ENCODE measurements at places on chromosomes 3 and 15.

DNA sequence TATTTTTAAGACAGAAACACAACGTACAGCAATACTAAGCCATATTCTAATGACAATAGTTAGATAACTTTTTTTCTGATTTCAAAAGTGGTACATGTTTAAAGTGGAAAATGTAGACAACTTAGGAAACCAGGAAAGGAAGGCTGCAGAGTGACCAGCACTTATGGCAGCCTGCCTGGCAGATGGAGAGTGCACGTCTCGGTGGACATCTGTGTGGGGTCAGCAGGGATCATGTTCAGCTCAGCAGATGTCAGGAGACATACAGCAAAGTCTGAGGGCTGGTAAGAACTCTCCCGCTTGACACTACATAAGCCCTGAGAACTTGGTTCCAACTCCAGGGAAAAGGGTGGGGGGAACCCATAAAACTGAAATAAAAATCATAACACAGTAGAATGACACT is 128.6 kb upstream of the ADPGK start:
- DNase-seq = no peak

DNA sequence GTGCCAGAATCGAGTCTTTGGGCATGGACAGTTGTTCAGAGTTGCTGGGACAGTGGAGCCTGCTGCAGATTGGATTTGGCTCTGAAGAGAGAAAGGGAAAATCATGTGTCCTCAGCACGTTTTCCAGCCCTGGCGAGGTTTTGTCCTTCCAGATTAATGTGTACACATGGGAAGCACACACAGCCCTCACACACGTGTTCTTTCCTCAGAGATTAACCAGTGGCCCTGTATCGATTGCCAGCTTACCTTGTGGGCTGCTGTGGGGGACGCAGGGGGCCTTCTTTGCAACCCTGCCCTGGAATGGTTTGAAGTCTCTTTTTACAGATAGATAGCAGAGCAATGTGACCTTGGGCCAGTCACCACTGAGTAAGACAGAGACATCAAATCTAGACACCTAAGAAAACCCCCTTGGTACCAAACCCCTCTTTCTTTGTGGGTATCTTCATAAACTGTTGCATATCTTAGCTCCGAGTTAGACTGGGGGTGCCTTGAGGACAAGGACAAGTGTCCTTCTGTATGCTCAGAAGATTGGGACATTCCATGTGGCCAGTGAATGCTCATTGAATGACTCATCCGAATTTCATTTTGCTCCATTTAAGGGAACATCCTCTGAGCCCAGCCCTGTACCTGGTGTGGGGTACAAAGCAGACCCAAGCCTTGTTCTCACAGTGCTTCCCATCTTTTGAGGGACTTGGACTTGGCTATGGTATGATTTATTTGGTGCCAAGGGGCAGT is 48.0 kb downstream of the SMAD6 start:
- DNase-seq = no peak

DNA sequence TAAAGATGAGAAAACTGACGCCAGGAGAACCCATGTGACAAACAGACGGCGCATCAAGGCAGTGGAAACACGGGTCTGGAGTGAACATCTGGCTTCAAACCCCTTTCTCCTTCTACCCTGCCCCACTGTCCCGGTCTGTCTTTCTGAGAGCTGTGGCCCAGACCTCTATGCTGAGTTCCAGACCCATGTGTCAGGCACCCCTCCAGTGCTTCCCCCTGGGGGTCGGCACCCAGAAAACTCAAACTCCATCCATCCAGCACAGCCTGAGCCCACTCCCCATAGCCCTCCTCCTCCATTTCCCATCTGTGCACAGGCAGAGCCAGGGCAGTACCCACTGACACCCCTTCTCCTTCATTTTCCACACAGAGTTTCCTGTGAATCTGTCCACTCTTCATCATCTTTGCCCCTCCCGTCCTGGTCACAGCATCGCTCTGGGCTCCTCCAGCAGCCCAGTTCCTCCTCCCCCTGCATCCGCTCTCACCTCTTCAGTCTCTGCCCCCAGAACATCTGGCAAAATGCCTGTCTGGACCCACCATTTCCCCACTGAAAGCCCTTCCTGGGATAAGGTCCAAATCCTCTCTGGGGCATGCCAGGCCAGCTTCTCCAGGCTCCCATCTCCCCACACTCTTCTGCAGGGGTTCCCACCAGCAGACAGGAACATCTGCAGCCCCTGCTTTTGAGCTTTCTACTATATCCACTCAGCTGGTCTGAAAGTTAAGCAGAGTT is 2.9 kb downstream of the FAM240A start:
- no peak for DNase-seq

DNA sequence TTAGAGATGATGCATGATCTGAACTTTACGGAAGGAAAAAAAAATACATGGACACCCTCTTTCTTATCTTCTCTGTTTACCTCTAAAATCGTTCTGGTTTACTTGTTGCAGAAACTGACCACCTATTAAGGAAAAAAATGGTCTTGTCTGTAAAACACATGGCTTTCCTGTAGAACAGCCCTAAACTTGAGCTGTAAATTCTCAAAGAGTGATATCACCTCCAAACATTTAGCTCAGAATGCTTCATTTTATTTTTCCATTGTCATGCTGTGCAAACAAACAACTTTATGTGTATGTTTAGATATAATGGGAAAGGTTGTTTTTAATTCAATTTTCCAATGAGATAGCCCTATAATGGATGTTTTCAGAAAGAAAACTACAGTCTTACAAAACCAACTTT is 237.4 kb upstream of the NR2F2 start:
- DNase-seq = no peak

DNA sequence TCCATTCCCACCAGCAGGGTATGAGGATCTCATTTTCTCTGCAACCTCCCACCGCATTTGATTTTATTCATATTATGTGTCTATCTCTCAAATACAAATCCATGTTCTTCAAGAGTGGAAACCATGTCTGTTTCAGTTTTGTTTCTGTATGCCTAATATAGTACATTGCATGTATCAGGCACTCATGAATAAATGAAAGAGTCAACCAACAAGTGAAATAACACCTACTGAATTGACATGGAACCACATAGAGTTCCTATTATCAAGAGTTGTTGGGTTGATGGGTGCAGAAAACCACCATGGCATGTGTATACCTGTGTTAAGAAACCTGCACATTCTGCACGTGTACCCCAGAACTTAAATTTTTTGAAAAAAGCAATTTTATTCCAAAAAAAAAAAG is 466.8 kb downstream of the LPP start:
- DNase-seq = no peak

DNA sequence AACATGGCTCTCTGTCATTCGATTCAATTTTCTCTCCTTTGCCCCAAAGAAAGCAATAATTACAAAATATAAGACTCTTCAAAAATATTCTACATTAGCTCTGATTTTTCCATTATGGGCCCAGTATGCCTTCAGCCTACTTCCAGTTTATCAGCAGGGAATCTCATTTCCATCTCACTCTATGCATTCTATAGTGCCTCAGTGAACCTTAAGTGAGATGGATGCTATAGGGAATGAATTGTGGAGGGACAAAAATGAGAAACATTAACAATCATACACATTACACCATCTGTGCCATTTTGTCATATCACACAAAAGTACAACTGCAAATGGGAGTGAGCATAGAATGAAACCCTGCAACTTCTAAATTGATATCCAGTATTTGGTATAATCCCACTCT is 50.7 kb upstream of the TSPAN3 start:
- DNase-seq = no peak

DNA sequence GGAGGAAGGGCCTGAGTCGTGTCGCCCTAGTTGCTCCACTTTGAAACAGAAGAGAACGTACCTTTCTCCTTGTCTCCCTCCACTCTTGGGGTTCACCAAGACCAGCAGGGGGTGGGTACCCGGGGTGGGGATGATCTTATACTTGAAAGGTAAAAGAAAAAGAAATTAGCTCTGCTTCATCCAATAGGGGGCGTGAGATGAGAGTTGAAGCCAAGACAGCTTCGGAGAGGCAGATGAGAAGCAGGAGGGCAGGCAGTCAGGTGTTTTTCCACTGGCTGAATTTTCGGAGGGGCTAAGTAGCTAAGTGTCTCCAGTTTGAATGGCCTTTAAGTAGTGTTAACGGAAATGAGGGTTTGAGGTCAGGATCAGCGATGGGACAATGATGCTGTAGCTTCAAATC is 100.4 kb downstream of the DGKG start:
- DNase-seq = no peak

GRCh38 chr3:151856118-151856517 is 17.3 kb upstream of the SUCNR1 start:
- DNase-seq = no peak

DNA sequence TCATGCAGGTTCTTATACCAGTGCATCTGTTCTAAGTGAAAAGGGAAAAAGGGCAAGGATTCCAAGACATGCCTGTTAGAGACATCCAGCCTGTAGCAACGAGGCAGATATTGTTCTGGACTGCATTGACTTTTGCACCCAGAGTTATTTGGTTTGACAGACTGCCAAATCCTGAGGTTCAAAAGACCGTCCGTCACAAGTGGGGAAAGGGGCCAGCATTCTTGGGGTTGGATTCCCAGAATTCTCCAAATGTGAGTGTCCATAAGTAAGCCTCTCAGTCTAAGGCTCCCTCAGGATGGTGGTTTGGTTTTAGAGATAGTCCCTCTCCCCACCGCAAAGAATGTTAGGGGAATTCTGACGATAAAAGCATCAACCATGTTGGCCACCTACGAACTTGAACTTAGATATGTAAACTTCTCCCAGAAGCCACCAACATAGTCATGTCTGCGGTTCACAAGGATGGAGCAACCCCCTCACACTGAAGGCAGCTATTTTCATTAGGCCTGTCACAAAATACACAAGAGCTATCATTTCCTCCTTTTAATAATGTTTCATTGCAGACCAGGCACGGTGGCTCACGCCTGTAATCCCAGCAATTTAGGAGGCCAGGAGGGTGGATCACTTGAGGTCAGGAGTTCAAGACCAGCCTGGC is 13.6 kb upstream of the LACTB start:
- peak; percentile 72 for DNase-seq

DNA sequence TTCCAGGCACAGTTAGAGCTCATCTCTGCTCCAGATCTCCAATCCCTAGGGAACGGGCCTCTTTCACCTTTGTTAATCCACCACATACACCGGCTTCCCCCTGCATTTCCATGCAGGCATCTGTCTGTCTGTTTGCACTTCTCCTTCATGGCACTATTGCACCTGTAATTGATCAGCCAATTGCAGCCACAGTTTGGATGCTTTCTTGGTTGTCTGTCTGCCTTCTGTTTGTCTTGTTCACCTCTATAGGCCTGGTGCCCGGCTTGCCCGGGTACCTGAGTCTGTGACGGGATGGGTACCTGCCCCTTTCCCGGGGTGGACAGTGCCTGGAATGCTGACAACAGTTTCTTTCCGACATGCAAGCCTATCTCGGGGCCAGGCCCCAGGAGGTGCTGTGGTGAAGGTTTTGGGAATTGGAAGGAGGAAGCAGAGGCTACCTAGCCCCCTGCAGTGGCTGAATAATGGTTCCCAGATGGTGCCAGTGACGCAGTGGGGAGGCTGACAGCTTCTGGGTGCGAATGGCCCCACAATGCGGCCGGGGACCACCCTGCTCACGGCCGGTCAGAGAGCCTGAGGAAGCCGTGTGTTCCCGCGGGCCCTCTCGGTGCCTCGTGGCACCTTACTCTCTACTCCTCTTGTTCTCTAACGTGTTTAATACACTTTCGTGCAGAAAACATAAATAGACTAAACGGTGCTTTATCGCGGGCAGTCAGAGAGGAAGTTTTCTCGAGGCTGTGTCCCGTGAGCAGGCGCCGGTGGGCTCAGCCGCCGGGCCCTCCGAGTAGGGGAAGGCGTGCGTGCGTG is 31.3 kb upstream of the RAB6B start:
- DNase-seq = no peak

- DNase-seq = no peak
Measured at GRCh38 chr3:112399064-112399463, 66.1 kb downstream of the CD200 start.

- DNase-seq = peak; percentile 7
Measured at GRCh38 chr3:135755330-135756105, 210.0 kb upstream of the PPP2R3A start.

DNA sequence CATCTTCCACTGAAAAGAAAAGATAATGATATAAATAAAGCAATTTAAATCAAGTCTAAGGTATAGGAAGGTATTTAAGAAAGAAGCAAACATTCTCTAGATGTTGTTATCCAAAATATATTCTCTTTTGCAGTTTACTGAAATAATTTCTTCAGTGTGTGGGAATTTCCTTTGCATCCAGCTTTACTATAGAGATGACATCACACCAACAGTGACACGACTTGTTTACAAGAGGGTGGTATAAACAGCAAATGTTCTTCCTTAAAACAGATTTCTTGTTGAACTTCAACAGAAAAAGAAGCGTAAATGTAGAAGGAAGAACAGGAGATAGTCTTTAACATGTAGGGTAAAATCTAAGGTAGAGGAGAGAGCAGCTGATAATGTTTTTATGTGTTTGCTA is 202.5 kb downstream of the ROBO2 start:
- DNase-seq = no peak

DNA sequence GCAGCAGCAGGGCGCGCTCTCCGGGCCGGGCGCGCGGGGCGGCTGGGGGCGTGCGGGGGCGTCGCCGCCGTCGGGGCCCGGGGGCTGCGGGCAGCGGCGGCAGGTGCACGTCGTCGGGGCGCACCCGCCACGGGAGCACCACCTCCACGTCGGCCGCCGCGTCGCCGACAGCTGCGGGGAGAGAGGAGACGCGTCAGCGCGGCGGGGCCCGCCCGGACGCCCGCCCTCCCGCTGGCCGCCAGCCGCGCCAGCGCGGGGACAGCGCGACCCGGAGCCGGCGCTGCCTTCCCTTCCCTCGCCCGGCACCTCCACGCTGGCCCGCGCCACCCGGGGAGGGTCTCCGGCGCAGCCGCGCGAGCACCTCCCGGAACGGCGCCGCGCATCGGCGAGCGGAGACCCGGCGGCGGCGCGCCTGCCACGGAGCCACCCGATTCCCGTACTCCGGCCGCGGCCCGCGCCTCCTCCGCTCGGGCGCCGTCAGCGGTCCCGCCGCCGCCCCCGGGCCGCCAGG is 481 bp downstream of the ADAMTS17 start:
- DNase-seq = no peak

DNA sequence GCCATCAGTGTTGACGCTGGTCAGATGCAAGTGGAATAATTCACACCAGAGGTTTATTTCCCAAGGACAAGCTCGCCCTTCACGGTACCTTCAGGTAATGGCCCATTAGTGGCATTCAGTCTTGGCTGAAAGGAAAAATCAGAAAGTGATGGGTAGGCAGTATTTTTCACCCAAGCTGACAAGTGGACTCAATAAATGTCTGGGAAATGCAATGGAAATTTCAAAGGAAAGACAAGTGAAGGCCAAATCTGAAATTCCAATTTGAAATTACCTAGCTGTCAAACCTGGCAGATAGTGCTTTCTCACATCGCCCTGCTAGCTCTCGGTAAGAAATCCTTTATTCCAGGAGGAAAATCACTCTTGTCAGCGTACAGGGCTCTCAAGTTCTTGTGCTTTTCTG is 413.5 kb downstream of the OCA2 start:
- no peak for DNase-seq

- no peak for DNase-seq
Measured at GRCh38 chr3:17070161-17070959, 185.6 kb downstream of the PLCL2 start.

GRCh38 chr15:43249699-43250203 is 17.0 kb downstream of the TGM5 start:
- DNase-seq = no peak

GRCh38 chr15:37888356-37888755 is 46.1 kb upstream of the TMCO5A start:
- DNase-seq = no peak
